Glutamatergic neuron (in vitro differentiated cells): ENCODE measurements at places on chromosomes 2 and 18. TPM values are rescaled to one million over a fixed set of nuclear protein-coding genes. Genes with fewer than 3 reads are reported as not detected.

Gene MALL
- 0.49 TPM for total RNA-seq

Gene SPATA3
- total RNA-seq: not detected

Gene HOXD11
- total RNA-seq: not detected

Gene DLGAP1
- 13.6 TPM for total RNA-seq

Gene IGFBP2
- 208 TPM for total RNA-seq

DNA sequence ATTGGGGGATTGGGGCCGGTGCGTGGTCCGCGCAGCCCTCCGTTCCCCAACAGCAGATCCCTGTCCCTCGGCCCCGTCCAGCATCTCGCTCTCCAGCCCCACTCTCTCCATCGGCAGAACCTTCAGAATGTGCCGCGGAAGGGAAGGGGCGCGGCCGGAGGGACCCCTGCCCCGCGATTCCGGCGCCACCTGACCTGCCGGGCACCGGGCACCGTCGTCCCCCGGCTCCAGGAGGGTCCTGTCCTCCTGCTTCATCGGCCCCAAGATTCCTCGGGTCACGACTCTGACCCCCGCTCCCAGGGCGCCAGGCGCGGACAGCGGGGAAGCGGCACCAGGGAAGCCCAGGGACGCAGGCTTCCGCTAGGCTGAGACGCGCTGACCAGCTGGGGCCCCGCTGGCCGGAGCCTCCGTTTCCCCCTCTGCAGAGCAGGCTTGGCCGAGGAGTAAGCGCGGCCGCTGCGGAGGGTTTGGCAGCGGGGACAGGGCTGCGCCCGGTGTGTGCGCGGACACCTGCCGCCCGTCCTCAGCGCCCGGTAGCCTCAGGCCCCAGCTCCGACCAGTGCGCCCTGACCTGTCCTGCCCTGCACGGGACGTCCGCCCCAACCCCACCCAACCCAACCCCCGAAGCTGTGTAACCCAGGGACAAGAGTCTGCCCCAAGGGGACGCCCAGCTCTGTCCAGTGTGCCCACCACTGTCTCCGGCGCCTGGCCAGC, 16.8 kb upstream of the BOK start:
- DNase-seq: no peak

DNA sequence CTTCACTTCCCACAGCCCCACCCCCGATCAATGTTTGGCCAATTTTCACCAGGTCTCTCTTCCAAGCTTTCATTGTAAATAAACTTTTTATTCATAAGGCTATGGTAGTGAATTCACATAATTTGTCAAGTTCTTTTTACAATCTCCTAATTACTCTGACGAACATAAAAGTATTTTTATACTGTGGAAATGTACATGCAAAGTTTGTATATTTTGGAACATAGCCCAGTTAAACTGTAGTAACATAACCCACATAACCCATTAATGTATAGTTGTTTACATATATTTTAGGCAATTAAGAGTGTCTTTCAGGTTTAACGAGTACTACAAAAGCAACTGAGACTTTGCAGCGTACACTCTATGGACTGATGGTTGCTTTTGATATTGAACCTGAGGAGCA, 228.3 kb upstream of the ERBB4 start:
- DNase-seq: no peak

- no peak for DNase-seq
These were observed 1176.9 kb downstream of the SUCLG1 start for GRCh38 chr2:83282043-83282795.

- DNase-seq: no peak
These were observed 5.3 kb upstream of the NPPC start for GRCh38 chr2:231931481-231931915.

DNA sequence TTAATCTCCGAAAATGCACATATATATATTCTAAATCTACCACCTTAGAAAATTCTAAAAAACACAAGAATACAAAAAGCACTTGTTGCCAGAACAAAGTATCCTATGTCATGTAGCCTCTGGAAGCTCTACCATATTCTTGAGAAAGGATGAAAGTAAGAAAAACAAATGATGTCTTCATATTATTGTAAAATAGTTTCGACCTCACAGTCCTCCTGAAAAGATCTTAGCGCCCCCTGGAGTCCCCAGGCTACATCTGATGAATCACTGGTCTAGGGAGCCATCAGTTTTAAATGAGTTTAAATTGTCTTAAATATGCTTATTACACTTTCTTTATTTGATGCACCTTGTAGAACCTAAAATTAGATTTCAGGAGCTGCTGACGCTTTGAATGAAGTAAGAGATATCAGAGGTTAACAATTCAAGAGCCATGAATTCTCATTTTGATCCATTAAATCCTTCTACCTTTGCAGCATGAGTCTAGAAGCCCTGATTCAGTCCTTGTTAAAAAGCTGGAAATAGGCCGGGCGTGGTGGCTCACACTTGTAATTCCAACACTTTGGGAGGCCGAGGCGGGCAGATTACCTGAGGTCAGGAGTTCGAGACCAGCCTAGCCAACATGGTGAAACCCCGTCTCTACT, 138.8 kb downstream of the MCFD2 start:
- peak; percentile 61 for DNase-seq

DNA sequence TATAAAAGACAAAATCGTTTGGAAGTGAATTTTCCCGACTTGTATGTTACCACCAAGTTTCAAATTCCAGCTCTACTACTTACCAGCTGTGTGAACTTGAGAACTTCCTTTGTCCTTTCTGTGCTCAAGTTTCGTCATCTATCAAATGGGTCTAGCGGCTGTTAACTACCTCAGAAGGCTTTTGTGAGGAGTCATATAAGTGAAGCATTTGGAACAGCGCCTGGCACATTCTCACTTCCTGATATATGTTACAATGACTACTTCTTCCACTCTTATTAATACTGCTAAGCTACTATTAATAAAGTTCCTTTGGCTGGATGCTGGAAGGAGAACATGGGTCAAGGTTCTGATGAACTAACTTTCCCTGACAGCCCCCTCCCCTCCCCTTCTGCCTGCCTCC, 104.5 kb downstream of the MEIS1 start:
- no peak for DNase-seq

DNA sequence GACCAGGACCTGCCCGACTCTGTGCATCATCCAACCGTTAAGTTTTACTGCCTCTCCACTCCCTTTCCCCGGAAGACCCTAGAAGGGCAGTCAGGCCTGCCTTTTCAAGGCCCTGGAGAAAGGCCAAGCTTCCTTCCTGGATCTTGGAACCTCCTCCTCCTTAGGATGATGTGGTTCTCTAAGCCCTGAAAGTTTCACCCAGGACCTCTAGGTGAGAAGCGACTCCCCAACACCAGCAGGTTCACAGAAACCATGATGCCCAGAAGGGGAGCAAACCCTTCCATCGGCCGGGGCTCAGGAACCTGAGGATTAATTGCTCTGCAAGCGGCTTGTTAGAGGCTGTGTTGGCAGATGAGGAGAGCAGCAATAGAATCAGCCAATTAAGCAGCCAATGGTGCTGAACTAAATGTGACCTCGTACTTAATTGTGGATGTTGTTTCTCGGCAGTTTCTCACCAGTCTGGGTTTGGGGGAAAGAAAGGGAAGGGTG, 94.2 kb upstream of the FZD7 start:
- no peak for DNase-seq

- DNase-seq: no peak
These were observed 35.1 kb downstream of the CHN1 start for GRCh38 chr2:174970092-174970491.

- DNase-seq: no peak
These were observed 2.2 kb upstream of the MTCL1 start for GRCh38 chr18:8703092-8703709.

DNA sequence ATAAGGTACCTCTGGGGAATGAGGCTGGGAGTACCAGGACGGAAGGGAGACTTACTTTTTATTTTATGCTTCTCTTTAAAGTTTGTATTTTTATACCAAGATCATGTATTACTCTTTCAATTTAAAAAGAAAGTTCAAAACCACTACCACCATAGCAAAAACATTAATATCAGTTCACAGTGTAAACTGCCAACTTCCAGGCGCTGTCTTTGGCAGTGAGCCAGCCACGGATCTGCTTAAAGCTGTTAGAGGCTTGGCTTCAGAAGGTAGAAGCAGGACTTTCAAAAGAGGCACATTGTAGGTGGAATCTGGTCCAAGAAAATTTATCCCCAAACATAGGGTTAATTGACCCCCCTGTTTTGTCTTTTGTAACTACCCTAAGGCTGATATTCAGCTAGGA, 74.8 kb downstream of the B3GNT2 start:
- no peak for DNase-seq
